ENCODE measurements at places on chromosomes 6 and 20.

GRCh38 chr20:51093240-51093763 is 70.4 kb upstream of the KCNG1 start:
- H3K4me1 ChIP-seq = peaks cover 21% of the 10 kb centered on the region
- H3K27me3 ChIP-seq = no peaks in the 10 kb centered on the region
- H3K36me3 ChIP-seq = no peaks in the 10 kb centered on the region
- DNase-seq = no peak
- H3K4me3 ChIP-seq = no peak overlapping the region
- no peak overlapping the region for H3K27ac ChIP-seq

DNA sequence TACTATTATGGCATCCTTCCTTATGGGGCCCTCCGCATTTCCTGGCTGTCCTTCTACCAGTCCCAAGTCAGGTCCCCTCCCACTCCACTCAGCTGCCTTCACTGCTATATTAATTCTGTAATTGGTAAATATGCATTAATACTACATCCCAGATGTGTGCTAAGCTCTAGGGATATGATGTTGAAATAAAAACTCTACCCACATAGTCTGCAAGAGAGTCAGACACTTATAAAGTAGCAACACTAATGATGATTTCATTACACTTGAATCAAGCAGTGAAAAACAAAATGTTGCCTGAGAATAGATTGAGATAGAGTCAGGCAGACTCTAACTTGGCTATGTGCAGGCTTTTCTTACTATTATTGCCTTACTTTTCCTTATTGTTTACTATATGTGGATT is 62.4 kb downstream of the AIG1 start:
- peaks cover 21% of the 10 kb centered on the region for H3K36me3 ChIP-seq
- no peak overlapping the region for H3K4me3 ChIP-seq
- H3K27me3 ChIP-seq = no peaks in the 10 kb centered on the region
- H3K27ac ChIP-seq = no peak overlapping the region

- no peaks in the 10 kb centered on the region for H3K36me3 ChIP-seq
- no peak overlapping the region for H3K4me3 ChIP-seq
- no peaks in the 10 kb centered on the region for H3K27me3 ChIP-seq
- no peaks in the 10 kb centered on the region for H3K4me1 ChIP-seq
- no peak overlapping the region for H3K27ac ChIP-seq
- no peak for DNase-seq
Observed at GRCh38 chr6:113693851-113694250, 163.3 kb upstream of the MARCKS start.

- H3K36me3 ChIP-seq = no peaks in the 10 kb centered on the region
- H3K4me1 ChIP-seq = no peaks in the 10 kb centered on the region
- no peaks in the 10 kb centered on the region for H3K27me3 ChIP-seq
- no peak for DNase-seq
- H3K27ac ChIP-seq = no peak overlapping the region
- no peak overlapping the region for H3K4me3 ChIP-seq
Observed at GRCh38 chr6:69663215-69663614, 133.6 kb downstream of the LMBRD1 start.

GRCh38 chr6:83636800-83637199 is 72.1 kb downstream of the SNAP91 start:
- no peaks in the 10 kb centered on the region for H3K27me3 ChIP-seq
- no peaks in the 10 kb centered on the region for H3K36me3 ChIP-seq
- H3K4me3 ChIP-seq = no peak overlapping the region
- H3K27ac ChIP-seq = no peak overlapping the region
- H3K4me1 ChIP-seq = 0 out of 2 replicates have a peak, but pooled peaks cover 3% of the 10 kb centered on the region

- H3K27ac ChIP-seq = no peak overlapping the region
- no peak for DNase-seq
- H3K36me3 ChIP-seq = no peaks in the 10 kb centered on the region
- H3K27me3 ChIP-seq = no peaks in the 10 kb centered on the region
- no peak overlapping the region for H3K4me3 ChIP-seq
Observed at GRCh38 chr6:13141387-13141786, 186.9 kb downstream of the TBC1D7 start.

- H3K4me3 ChIP-seq = no peak overlapping the region
- H3K27me3 ChIP-seq = no peaks in the 10 kb centered on the region
- H3K27ac ChIP-seq = no peak overlapping the region
- H3K4me1 ChIP-seq = peaks cover 4% of the 10 kb centered on the region
- no peaks in the 10 kb centered on the region for H3K36me3 ChIP-seq
- DNase-seq = peak; percentile 76
Observed at GRCh38 chr20:5557123-5557522, 193.1 kb upstream of the SHLD1 start.

DNA sequence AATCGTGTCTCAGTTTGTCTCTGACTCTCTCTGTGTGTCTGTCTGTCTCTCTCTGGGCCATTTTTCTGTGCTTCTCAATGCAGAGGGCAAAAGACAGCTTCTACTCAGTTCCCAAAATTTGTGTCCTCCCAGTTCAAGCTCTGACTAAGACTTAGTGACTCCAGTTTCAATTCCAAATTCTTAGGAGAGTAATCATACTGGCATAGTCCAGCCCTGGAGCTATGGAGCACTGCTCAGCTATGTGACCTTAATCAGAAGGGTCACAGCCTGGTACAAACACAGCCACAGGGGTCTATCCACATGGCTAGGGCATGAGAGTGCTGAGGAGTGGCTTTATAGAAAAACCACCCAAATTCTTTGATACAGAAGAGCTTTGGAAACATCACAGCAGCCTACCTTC is 91.9 kb downstream of the FOXF2 start:
- no peaks in the 10 kb centered on the region for H3K27me3 ChIP-seq
- H3K27ac ChIP-seq = no peak overlapping the region
- H3K4me3 ChIP-seq = no peak overlapping the region
- DNase-seq = no peak

DNA sequence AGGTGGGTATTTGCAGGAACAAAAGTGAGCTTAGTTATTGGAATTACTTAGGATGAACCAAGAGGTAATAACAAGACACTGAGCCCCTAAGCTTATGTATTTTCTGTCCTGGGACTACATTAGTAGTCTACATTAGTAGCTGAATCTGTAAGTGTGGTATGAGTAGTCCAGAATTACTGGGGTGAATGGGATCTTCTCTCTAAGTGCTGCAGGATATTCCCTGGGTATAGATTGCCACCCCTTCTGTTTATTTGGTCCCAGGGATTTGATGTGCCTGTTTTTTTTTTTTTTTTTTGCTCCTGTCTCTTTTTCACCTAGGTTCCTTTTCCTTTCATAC is 5.9 kb downstream of the CD2AP start:
- H3K4me3 ChIP-seq = no peak overlapping the region
- no peak for DNase-seq
- peaks cover 46% of the 10 kb centered on the region for H3K4me1 ChIP-seq
- no peaks in the 10 kb centered on the region for H3K36me3 ChIP-seq

- H3K36me3 ChIP-seq = no peaks in the 10 kb centered on the region
- DNase-seq = no peak
- H3K27me3 ChIP-seq = peaks cover 8% of the 10 kb centered on the region
- peaks cover 31% of the 10 kb centered on the region for H3K4me1 ChIP-seq
- H3K4me3 ChIP-seq = no peak overlapping the region
- no peak overlapping the region for H3K27ac ChIP-seq
Observed at GRCh38 chr6:24903681-24904080, 32.1 kb downstream of the RIPOR2 start.

- H3K27ac ChIP-seq = no peak overlapping the region
- H3K4me3 ChIP-seq = no peak overlapping the region
- peaks cover 4% of the 10 kb centered on the region for H3K27me3 ChIP-seq
- H3K36me3 ChIP-seq = no peaks in the 10 kb centered on the region
Observed at GRCh38 chr6:34459899-34460593, 5.8 kb upstream of the PACSIN1 start.
